Left lung (tissue), 14 donors: ENCODE measurements at places on chromosomes 11 and 22. TPM values are rescaled to one million over a fixed set of nuclear protein-coding genes. Genes with fewer than 3 reads are reported as not detected.

POU2AF3 gene
- 2.7 TPM for total RNA-seq

IL18 gene
- 46.0 TPM for total RNA-seq

ZC3H7B gene
- total RNA-seq, result 65.6 TPM

OOSP4A gene
- total RNA-seq, result not detected

OR8D1 gene
- not detected for total RNA-seq

DNA sequence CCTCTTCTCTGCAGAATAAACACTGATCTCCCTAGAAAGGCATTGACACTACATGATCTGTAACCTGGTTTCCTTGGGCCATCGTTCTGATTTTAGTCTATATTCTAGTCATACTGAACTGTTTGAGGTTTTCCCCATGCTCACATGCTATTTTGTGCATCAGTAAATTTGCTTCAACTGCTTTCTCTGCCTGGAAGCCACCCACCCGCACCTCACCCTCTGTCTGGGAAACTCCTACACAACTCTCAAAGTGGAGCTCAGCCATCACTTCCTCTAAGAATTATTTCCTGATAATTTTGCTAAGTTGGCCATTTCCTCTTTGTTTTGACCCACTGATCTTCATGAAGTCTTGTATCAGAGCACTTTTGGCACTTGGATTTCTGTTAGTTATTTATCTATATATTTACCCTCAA lies 36.1 kb downstream of the MMP20 start:
- H3K36me3 ChIP-seq, result no peaks in the 10 kb centered on the region
- H3K27me3 ChIP-seq, result no peaks in the 10 kb centered on the region
- no peak overlapping the region for H3K4me3 ChIP-seq
- no peak overlapping the region for H3K27ac ChIP-seq
- H3K4me1 ChIP-seq, result no peaks in the 10 kb centered on the region

GRCh38 chr11:84687433-84687832 lies 939.7 kb downstream of the DLG2 start:
- no peak overlapping the region for H3K4me3 ChIP-seq
- DNase-seq, result no peak
- no peaks in the 10 kb centered on the region for H3K4me1 ChIP-seq
- H3K36me3 ChIP-seq, result no peaks in the 10 kb centered on the region
- H3K27me3 ChIP-seq, result no peaks in the 10 kb centered on the region

GRCh38 chr22:39147335-39148025 lies 5.0 kb downstream of the CBX7 start:
- DNase-seq, result no peak
- H3K4me1 ChIP-seq, result peaks cover 56% of the 10 kb centered on the region
- no peaks in the 10 kb centered on the region for H3K36me3 ChIP-seq
- H3K4me3 ChIP-seq, result no peak overlapping the region
- peak overlapping the region; percentile 42 for H3K27ac ChIP-seq

GRCh38 chr11:131885431-131885830 lies 515.0 kb downstream of the NTM start:
- no peak overlapping the region for H3K27ac ChIP-seq
- no peak overlapping the region for H3K4me3 ChIP-seq
- no peaks in the 10 kb centered on the region for H3K4me1 ChIP-seq
- no peaks in the 10 kb centered on the region for H3K36me3 ChIP-seq

GRCh38 chr22:27239520-27239919 lies 562.0 kb downstream of the MN1 start:
- H3K4me3 ChIP-seq, result no peak overlapping the region

GRCh38 chr22:48382197-48382596 lies 1445.5 kb downstream of the BRD1 start:
- no peak for DNase-seq
- H3K4me3 ChIP-seq, result no peak overlapping the region
- no peak overlapping the region for H3K27ac ChIP-seq
- peaks cover 3% of the 10 kb centered on the region for H3K27me3 ChIP-seq

DNA sequence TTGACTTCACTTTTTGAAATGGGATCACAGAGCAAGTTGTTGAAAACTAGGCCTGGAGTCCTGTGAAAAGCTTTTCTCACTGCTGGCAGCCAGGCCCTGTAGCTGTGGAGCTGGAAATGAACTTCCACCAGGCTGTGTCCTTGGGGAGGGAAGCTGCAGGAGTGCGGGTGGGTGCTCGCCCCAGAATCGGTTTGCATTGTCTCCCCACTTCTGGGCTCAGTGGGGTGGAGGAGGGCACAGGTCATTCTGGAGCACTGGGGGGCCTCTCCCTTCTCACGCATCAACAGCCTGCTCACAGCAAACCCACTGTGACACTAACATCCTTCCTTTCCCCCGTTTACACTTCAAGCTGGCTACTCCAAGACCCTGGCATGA lies 15.2 kb downstream of the GLB1L2 start:
- no peaks in the 10 kb centered on the region for H3K27me3 ChIP-seq
- no peak overlapping the region for H3K4me3 ChIP-seq
- no peaks in the 10 kb centered on the region for H3K4me1 ChIP-seq
- no peak overlapping the region for H3K27ac ChIP-seq
- no peaks in the 10 kb centered on the region for H3K36me3 ChIP-seq

DNA sequence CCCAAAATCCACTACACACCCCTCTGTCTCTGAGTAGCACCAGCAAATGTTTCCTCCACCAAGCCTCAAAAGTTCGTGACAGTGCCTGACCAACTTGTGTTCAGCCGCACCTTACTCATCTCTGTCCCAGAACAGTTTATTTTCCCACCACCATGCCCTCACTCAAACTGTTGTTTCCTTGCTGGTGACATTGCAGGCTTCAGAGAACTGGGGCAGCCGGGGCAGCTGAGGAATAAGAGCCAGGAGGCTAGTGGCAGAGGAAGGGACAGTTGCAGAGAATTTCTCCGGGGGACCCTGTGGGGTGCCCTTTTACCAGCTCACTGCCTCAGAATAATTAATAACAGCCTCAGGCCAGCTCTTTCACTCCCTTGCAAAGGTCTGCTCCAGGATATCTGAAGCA lies 709 bp upstream of the KCNE3 start:
- no peaks in the 10 kb centered on the region for H3K27me3 ChIP-seq
- no peak overlapping the region for H3K4me3 ChIP-seq
- H3K4me1 ChIP-seq, result peaks cover 45% of the 10 kb centered on the region
- H3K36me3 ChIP-seq, result no peaks in the 10 kb centered on the region
- no peak for DNase-seq

DNA sequence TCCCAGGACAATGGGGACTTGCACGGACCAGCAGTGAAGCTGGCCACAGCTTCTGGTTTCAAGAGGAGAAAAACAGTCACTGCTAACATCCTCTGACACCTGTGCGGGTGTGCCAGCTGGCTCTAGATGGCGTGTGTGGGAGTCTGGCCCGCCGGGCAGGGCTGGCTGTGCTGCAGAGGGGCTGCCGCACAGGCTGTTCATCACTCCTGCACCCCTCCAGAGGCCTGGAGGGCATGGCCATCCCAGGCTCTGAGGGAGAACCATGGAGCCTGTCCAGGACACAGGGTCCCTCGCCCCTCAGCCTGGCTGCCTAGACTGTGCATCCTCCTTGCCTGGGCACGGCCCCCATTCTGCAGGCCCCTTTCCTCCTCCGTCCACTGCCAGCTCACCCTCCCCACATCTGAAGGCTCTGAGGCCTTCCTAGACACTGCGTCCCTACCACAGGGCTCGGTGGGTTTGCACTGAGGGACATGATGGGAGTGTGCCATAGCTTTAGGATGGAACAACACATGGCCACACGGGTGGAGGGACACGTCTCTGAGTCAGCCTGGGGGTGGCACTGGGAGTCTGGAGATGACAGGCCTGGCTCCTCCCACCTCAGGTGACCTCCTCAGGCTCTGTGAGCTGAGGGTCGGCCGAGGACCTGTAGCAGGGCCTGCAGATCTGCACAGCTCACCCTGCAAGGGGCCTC lies 42.1 kb upstream of the GNB1L start:
- H3K27ac ChIP-seq, result no peak overlapping the region
- peaks cover 8% of the 10 kb centered on the region for H3K4me1 ChIP-seq
- DNase-seq, result no peak
- no peaks in the 10 kb centered on the region for H3K27me3 ChIP-seq

DNA sequence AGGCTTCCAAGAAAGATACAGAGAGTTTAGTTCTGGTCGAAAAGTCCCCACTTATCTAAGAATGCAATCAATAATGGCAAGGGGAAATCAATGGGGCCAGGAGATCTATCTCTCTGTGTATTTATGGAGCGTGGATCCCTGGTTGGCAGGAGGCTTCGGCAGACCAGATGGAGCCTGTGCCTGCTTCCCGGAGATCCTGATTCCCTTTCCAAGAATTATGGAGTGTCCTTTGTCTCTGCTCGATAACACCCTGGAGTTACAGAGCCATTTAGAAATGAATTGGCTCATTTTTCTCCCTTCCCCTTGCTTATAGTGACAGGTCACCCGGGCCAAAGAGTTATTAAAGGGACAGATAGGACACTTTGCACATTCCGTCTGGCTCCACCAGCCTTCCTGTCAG lies 92.4 kb downstream of the ISX start:
- H3K36me3 ChIP-seq, result no peaks in the 10 kb centered on the region
- H3K27me3 ChIP-seq, result no peaks in the 10 kb centered on the region
- H3K27ac ChIP-seq, result no peak overlapping the region
- H3K4me3 ChIP-seq, result no peak overlapping the region
